ENCODE measurements at places on chromosomes 7 and 10.

DNA sequence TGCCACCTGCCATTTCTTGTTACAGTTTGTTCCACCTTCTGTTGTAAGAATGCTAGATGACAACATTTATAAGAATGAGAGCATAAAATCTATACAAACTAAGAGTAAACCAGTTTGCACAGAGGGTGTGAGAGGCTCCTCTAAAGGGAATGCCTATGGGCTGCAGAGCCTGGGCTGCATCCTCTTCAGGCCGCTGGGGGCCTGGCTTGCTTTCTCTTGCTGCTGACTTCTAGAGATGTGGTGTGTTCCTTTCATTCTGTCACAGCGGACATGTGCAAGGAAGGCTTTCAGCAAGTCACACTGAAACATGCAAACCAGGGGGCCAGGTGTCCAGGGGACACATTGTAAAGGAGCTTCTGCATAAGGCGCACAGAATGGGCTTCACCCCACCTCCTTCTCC is 7.1 kb upstream of the ATP6V1F start:
- DNase-seq, result no peak

DNA sequence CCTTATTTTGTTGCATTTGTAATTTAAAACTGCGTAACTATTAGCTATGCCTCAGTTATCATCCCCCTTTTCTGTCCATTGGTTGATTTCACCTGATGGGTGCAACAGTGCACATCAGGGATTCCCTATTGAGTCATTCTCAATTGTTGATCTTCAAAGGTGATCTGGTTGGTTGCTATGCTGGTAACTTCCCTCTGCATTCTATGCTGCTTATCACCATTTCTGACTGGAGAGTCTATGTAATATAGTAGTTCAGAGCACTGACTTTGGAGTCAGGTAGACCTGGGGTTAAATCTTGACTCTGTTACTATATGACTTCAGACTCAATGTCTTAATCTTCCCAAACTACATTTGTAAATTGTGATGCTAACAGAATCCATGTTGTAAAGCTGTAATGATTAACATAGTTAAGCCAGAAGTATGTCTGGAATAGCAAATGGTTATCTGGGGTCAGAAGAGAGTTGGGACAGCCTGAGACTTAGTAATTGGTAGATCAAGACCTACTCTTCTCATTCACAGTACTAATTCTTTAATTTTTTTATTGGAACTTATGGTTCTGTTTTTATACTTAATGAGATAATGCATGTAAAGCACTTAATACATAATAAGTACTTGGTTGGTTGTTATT is 38.1 kb downstream of the EXOC6 start:
- no peak for DNase-seq

DNA sequence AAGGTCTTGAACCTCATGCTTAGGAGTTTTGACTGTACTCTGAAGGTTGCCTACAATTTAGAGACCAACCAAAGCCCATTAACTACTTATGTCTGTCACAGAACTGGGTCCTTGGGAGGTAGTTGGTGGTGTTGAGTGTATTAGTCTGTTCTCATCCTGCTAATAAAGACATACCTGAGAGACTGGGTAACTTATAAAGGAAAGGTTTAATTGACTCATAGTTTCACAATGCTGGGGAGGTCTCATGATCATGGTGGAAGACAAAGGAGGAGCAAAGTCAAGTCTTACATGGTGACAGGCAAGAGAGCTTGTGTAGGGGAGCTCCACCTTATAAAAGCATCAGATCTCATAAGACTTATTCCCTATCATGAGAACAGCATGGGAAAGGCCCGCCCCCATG is 319.6 kb upstream of the ZMIZ1 start:
- no peak for DNase-seq

DNA sequence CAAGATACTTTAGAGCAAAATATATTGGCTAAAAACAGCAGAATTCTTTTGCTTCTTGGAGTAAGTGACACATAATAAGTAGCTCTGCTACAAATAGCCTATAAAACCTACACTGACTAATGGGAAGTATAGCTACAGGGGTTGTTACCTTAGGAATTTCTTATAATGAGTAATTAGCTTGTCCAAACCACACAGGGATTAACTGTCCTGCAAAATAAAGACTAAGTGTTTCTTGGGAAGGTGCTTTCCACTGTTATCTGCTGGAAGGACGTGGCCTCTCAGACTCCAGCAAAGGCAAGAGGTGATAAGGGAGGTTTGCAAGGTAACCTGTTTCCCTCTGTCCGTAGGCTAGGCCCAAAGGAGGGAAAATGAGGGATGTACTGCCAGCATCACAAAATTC is 302.4 kb downstream of the DOCK4 start:
- no peak for DNase-seq

- DNase-seq, result no peak
These were observed 1.8 kb upstream of the KIF20B start for GRCh38 chr10:89699581-89700064.

- peak; percentile 85 for DNase-seq
These were observed 1.4 kb upstream of the LCOR start for GRCh38 chr10:96830511-96831199.

Measured in stimulated activated CD4-positive, alpha-beta T cell treated with anti-CD3 and anti-CD28 coated beads, Interleukin-4, amount 100 ng/mL, for 24 hours (primary cell).